Activated CD4-positive, alpha-beta T cell treated with anti-CD3 and anti-CD28 coated beads, Interleukin-2, amount 50 U/mL, for 1 hour (primary cell): ENCODE measurements at places on chromosomes 5 and 9.

- no peak for DNase-seq
Observed at GRCh38 chr5:172436078-172436878, 18.0 kb downstream of the SH3PXD2B start.

GRCh38 chr9:105421154-105421553 is 26.7 kb upstream of the FSD1L start:
- no peak for DNase-seq

GRCh38 chr5:58542709-58543108 is 40.2 kb upstream of the RAB3C start:
- no peak for DNase-seq

DNA sequence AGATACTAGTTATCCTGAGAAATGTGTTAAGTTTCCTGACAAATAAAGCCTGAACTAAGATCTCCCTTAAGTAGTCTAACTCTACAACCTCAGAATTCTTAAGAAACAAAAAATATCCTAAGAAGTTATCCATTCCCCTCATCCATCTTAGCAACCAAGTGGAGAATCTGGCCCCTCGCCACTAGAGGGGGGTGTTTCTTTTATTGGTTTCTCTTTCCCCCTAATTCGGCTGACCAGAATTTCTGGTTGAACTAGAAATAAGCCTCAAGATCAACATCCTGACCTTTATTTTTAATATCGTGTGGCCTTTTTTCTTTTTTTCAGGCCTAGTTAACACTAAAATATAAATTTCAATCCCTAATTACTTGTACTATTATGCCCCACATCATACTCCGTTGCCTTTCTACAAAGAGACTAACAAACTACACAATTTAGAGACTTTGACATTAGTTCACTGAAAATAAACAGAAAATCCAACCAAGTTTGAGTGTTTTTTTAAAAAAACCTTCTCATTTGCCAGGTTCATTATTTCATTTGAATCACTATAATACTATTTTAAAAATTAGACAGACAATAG is 14.3 kb upstream of the NR4A3 start:
- peak; percentile 68 for DNase-seq

DNA sequence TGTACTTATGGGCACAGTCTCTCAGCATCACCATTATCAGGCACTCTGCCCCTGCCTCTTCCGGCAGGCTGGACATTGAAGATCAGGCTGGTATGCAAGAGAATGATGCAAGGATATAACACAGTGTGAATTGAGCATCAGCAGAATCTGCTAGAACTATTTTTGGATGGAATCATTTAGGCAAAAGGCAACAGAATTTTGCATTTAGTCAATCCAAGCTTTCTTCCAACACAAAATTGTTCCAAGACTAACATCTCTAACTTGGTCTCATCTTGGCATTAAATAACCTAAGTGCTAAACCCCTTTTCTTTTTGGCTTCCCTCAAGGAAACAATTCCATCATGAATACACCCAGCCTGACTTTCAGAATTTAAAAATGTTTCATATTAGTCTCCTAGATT is 339.9 kb downstream of the PRELID2 start:
- DNase-seq, result no peak
